ENCODE measurements at places on chromosomes 5 and 9.

DNA sequence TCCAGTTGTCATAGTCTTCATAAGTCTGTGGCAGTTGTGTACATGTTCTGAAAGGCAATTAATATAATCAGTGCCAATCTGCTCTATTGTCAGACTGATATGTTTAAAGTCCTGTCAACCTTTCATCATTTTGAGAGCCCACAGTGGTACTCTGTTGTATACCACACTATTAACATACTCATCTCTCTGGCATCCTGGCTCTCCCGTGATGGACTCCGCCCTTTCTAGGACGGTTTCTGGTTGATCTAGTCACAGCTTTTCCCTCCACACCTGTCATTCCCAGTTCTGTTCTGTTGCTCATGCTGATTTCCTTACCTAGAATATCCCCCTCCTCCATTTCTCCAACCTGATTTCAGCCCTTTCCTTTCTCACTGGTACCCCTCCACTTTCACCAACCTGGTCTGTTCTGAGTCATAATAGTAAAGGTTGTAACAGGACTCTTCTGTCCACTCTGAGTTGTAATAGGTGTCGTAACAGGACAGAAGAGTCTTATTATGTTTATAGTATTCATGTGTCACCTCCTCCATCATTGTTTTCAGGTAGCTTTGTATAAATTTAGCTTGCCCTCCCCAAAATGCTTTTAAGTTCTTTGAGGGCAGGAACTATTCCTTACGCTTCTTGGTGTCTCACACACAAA lies 4.1 kb downstream of the PTCD2 start:
- no peak for DNase-seq

DNA sequence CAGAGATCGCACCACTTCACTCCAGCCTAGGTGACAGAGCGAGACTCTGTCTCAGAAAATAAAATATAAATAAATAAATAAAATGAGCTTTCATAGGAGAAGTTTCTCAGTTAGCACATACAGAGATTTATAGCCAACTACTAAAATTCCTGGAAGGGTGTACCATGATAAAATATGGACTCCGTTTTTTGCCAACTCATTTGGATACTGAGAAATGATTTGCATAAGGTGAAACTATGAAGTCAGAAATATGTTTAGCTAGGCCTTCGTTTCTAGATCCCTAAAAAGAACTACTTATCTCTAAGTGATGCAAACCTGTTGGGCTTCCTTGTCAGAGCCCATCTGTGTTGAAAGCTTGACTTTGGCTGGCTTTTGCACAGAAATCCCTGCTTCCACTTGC lies 56.9 kb upstream of the SLC1A1 start:
- no peak for DNase-seq

- DNase-seq, result no peak
Measured at GRCh38 chr5:25458628-25459027, 813.9 kb upstream of the CDH10 start.

GRCh38 chr5:76402251-76402885 lies 717 bp upstream of the IQGAP2 start:
- DNase-seq, result no peak

GRCh38 chr9:127767909-127768331 lies 10.5 kb downstream of the SH2D3C start:
- DNase-seq, result peak; percentile 92

DNA sequence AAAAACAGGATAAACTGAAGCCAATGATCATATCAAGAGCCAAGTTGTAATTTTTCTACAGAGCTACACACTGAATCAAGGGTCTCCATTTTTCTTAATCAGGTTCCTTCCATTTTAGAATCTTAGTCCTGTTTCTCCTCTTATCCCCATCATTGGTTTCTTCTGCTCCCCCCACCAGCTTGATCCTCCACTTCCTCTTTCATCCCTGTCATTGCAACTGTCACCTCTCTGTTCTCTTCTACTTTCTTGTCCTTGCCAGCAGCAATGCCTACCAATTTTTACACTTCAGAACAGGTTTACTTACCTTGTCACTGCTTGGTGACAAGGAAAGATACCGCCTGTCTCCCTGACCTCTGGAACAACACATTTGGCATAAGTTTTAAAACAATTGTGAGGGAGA lies 97.3 kb downstream of the CFAP90 start:
- no peak for DNase-seq

DNA sequence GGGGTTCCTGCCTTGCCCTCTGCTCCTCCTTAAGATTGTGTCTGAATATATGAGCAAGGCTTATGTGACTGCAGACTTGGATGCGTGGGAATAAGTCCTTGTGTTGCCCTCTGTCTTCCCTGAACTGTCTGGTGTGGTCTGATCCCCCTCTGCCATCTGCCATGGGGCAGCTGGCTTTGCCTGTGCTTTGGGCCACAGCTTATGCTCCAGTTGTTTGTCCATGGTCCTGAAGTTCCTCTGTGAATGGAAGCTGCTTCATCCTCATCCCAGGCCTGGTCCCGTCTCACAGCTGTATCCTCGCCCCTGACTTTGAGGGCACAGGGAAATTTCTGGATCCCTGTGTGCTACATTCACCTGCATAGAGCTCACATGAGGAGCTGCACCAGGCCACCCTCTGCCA lies 14.7 kb downstream of the IL31RA start:
- DNase-seq, result no peak

- DNase-seq, result no peak
Measured at GRCh38 chr9:135069558-135070197, 17.8 kb upstream of the OLFM1 start.

DNA sequence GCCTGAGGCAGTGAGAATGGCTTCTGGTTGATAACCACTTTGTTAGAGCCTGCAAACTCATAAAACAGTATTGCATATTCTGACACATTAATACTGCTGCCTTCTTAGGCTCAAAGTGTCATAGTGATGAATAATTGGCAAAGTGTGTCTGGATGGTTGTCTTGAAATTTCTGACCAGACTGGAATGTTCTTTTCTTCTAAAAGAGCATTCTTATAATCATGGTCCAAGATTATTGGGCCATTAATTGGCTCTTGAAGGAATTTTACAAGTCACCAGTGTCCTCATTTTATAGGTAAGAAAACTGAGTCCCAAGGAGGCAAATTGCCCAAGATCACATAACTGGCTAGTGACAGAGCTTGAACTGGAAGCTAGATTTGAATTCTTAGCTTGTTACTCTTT lies 111.7 kb downstream of the PCSK1 start:
- no peak for DNase-seq

GRCh38 chr5:51378061-51378409 lies 5.2 kb upstream of the ISL1 start:
- DNase-seq, result no peak

GRCh38 chr9:99182356-99182755 lies 39.4 kb downstream of the ALG2 start:
- no peak for DNase-seq

DNA sequence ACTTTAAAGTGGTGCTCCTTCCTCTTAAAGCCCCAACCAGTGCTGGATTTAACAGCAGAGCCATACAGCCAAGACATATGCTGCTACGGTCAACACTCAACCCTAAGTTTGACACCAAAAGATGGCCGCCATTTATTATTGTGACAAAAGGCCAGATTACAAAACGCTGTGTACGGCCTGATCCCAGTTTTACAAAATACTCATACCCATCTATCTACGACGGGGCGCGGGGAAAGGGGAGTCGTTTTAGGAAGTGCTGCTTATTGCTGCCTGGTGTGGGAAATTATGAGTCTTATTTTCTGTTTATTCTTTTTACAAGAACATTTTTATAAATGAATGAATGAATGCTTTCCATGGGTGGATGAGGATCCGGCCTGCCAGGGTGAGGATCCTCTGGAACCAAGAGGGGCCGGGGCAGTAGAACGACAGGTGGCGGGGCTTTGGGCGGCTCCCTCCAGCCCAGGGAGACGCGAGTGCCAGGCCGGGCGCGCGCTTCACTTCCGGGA lies 457 bp upstream of the IDNK start:
- DNase-seq, result no peak

GRCh38 chr9:68763104-68763503 lies 58.1 kb downstream of the PIP5K1B start:
- DNase-seq, result no peak

DNA sequence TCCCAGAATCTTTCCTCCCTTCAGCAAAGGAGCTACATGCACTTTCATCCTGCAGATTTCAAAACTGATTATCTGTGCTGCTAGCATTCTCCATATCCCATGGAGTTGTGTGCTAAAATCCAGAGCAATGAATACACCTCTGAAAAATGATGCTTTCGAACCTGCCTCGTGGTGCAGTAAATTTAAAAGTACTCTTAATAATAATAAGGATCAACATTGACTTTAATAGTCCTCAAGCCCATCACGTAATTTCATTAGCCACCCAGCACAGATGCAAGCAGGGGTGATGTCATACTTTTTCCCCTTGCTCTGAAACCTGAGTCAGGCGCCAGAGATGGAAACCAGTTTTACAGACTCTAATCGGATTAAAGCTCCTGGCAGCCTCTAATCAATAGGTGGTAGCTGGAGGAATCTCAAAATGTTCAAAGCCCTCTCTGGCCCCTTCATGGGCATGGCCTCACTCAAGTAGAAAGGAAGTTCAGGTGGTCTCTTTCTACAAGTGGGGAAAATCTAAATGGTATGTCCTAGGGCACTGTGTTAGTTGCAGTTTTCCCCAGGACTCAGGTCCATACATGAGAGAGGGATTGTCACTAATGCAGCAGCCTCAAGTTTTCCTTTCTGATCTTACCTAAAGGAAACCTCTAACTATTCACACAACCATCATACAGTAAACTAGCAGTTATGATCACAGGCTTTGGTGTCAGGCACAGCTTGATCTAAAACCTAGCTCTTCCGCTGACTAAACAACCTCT lies 221.6 kb upstream of the SLC30A5 start:
- DNase-seq, result no peak

GRCh38 chr9:2453701-2454100 lies 167.9 kb upstream of the VLDLR start:
- peak; percentile 3 for DNase-seq

DNA sequence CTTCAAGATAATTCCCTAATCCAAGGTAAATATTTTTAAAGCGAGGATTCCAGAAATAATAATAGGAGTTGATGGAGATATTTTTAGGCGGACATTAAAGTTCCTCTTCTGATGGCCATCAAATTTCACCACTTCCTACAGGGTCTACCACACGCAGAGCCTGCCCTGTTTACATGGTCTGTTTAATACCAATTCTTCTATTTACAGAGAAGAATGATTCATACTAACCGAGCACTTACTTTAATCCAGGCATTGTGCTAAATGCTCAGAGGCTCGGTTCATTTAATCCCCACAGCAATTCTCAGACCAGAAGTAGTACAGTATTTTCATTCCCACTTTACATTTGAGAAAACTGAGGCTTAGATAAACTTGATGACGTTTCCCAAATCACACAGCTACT lies 3.0 kb upstream of the ITGA1 start:
- no peak for DNase-seq

DNA sequence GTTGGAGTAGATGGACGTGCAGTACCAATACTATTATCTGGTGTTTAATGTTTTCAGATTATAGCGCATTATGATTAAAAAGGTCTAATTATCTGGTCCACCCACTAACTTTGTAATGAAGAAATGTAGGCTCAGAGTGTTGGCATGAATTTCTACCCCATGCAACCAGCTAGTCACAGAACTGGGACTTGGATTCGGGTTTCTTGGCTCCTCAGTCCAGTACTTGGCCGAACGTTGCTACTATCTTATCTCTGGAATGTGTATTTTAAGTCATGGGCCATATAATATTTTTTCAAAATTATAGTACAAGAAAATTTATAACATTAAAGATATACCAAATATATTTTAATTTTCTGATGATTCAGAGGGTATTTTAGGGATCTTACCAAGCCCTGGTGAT lies 657.5 kb upstream of the DMAC1 start:
- DNase-seq, result no peak

GRCh38 chr5:129099184-129099569 lies 4.6 kb downstream of the ISOC1 start:
- DNase-seq, result no peak

DNA sequence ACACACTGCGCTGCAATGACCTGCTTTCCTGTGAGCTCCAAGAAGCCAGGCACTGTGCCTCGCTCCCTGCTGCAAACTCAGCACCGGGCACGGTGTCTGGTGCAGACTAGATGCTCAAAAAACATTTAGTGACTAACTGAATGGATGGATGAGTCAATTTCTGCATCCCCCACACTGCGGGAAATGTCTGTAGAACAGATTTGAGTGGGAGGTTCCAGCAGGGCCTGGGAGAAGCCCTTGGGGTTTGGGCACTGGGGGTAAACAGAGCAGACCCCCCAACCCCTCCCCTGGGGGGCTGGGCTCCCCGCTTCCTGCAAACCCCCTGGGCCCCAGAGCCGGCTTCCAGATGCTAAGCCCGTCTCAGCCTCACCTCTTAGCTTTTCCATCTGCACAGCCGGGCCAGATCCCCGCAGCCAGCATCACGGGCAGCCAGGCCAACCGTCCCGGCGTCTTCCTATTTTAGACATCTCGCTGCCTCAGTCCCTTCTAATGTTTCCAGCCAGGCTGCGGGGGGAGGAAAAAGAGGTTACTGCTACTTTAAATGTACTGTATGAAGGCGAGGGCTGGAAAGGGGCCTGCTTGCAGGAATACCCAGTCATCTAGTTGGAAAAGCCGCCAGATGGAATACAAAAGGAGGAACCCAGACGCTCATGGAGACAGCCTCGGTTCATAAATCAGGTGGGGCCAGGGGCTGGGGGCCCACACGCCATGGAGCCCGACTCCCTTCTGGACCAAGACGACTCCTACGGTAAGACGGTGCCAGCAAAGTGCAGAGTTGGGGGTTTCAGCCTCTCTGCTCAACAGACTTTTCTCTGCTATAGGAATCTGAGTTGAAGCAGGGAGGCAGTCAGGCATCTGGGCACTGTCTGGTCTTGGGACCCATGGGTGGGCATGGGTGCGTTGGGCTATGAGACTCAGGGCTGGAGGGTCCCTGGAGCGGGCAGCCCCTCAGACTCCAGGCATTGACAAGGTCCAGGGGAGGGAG lies 67.1 kb upstream of the GGTA1 start:
- DNase-seq, result no peak

GRCh38 chr5:74519679-74520078 lies 120.8 kb downstream of the ENC1 start:
- DNase-seq, result no peak

DNA sequence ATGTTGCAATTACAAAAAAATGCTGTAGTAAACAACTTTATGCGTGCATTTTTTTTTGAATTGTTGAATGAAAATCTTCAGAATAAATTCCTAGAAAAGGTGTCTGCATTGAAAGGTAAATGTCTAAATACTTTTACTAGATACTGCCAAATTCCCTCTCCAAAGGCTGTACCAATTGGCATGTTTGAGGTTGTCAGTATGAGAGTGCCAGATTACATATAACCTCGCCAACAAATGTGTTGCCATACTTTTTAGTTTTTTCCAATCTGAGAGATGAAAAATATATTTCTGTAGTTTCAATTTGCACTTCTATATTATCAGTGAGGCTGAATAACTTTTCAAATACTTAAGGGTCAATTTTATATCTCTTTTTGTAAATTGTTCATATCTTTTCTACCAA lies 261.5 kb upstream of the TARS1 start:
- no peak for DNase-seq

DNA sequence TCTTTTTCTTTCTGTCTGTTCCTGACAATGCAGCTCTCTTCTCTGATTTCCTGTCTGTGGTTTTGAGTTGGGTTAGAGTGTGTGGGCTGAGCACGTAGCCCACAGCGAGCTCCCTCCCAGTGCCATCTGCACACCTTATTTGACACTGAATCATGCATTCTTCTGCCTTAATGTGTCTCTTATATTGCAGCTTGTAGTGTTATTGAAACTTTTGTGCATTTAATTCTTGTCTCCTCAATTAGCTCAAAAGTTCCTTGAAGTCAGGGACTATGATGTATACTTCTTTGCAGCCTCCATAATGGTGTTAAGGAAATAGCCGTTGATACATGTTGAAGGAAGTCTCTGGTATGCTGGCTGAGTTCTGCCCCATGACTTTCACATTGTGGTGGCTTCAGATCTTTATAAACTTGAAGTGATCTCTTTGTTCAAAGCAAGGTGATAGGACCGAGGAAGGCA lies 576.2 kb upstream of the CLINT1 start:
- no peak for DNase-seq

Measured in dermis microvascular lymphatic vessel endothelial cell (primary cell).